Pulmonary artery endothelial cell (primary cell): ENCODE measurements at places on chromosomes 16 and 17.
A peak's percentile ranks its signal among the peaks of the same experiment; 100 is the strongest.

GRCh38 chr16:86584726-86585721 is 6.7 kb downstream of the FOXL1 start:
- DNase-seq, result no peak

DNA sequence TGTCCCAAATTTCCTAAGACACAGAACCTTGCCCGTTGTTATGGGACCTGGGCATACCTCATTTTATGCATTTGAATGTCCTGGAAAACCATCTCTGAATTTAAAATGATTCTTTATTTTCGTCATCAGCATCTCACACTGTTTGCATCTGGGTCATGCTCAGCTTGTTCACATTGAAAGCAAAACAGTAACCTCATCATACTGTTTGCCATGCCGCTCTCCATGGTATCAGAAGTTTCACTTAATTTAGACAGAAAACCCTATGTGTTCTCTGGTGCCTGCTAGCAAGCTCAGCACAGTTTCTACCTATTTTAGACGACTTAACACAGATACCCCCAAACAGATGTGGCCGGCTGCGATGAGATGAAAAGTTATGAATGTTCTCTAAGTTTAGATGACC is 292.1 kb downstream of the SNX29 start:
- DNase-seq, result no peak

- no peak for DNase-seq
Observed at GRCh38 chr16:84055366-84055765, 12.8 kb upstream of the SLC38A8 start.

DNA sequence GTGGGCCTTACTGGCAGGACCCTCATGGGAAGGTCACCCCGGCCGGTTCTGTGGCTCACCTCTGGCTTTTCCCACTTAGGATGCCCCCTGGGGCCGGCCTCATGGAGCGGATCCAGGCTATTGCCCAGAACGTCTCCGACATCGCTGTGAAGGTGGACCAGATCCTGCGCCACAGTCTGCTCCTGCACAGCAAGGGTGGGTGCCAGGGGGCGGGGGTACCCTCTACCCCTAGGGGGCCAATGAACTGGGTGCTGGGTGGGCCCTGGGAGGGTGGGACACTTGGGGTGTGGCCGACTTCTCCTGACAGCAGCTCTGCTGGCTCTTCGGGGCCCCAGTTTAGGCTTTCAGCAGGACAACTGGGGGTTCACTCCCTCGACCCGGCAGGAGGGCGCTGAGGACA is 34.3 kb downstream of the MGAT5B start:
- DNase-seq, result no peak

DNA sequence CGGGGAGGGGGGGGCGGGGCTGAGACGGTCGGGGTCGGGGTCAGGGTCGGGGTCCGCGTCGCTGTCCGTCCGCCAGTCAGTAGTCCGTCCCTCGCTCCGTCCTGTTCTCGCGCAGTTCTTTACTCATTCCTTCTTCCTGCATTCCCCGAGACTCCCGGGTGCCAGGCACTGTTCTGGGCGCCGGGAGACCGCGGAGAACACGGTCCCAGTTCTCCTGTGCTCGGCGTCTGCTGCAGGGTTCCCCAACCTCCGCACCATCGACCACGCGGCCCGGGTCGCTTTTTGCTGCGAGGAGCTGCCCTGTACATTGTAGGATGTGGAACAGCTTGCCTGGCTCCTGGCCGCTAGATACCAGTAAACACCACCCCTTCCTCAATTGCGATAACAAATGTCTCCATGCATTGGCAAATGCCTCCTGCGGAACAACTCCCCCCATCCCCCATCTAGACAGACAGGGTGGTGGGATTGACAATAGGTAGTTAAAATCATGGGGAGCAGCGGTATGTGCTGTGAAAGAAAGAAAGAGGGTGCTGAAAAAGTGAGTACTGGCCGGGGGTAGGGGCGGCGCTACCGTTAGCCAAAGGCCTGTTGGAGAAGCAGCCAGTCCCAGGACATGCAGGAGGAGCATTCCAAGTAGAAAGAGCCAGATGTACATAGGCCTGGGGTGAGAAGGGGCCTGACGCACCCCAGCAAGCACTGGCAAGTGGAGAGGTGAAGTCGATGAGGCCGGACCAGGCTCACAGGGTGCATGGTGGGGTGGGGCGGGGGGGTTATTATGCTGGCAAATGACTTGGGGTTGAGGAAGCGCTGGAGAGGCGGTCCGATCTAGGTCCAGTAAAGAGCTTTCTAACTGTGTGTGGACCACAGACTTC is 631 bp downstream of the TRAF7 start:
- DNase-seq, result no peak

GRCh38 chr17:4154201-4154600 is 11.2 kb downstream of the CYB5D2 start:
- DNase-seq, result no peak

GRCh38 chr16:3216263-3216640 is 18.7 kb downstream of the ZNF200 start:
- DNase-seq, result no peak

DNA sequence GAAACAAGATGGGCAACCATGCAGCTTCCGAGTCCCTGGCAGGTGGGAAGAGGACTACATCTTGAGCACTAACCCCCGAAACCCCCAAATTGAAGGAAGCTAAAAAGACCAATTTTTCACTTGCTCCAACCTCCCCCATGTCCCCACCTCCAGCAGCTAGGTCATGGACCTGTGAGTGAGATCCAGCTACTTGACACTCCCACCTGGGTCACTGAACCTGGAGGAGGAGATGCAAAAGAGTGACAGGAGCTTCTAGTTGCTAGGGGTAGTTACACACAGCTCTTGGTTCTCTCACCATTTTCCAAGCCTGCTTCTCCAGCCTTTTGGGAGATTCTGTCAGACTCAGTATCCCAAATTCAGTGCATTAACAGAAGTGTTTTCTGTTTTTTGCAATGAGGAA is 11.2 kb downstream of the PDZD9 start:
- no peak for DNase-seq

DNA sequence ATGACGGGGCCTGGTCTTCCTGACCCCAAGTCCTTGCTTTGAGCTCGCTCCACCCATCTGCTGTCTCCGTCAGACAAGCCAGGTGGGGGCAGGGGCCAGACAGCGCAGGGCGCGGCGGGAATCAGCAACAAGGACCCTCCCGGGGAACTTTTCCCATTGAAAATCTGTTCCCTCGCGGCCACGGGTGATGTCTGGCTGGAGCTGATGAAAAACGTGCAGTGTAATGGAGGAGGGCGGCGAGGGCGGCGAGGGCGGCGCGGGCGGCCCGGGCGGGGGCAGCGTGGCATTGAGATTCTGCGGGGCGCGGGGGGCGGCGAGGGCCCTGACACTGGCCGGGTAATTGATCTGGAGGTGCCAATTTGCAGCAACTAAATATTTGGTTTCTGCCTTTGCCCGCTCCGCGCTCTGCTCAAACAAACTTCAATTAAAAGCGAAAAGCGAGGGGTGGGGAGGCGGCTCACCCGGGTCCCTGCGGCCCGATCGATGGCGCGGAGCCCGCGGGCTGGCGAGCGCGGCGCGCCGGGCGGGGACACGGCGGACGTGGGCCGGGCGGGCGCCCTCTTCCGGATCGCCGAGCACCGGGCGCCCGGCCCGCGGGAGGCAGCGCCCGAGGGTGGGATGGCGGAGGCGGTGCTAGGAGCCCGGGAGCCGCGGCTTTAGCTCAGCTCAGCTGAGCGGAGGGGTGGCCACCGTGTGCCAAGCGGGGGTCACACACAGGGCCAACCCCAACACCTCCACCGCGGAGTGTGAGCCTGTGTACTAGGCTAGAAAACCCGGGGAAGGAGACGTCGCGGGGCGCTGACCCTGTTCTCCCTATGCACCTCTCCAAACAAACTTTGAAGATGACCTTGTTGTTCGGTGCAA is 32.4 kb downstream of the DCAKD start:
- DNase-seq, result no peak

DNA sequence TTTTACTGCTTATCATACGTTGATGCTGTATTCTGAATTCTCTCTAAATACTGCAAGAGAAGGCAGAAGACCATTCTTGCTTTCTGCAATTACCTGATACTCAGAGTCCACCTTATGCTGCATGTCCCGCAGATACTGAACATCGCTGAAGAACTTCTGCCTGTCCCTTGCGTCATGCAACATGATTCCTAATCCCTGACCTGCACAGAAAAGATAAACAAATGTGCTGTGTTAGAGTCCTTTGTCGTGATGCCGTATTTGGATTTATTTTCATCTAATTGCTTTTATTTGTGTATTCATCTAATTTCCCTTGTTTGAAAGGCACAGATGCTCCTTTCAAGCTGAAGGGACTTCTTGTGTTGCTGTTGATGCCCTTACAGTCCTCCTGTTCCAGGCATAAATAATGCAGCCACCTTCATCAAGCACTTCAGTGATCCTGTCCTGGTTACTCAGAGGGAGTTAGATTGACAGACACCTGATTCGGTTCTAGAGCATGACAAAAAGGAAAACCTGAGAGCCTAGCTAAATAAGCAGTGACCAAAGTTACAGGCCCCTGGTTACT is 6.5 kb downstream of the MARCHF10 start:
- DNase-seq, result no peak

DNA sequence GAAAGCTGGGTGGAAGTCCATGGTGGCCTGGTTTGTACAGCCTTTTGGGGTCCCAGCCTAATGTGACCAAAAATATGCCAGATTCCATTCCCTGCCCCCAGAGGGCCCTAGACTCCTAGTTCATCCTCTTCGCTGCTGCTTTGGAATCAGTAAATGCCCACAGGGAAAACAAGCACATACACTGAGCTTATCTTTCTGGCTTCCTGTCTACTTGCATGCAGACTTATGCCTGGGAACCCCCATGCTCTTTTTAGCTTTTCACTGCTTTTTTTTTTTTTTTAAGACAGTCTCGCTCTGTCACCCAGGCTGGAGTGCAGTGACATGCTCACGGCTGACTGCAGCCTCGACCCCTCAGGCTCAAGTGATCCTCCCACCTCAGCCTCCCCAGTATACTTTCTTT is 6.2 kb upstream of the CD300LG start:
- DNase-seq, result peak; percentile 32

- DNase-seq, result no peak
Observed at GRCh38 chr16:70304892-70305448, 6.0 kb downstream of the DDX19B start.

DNA sequence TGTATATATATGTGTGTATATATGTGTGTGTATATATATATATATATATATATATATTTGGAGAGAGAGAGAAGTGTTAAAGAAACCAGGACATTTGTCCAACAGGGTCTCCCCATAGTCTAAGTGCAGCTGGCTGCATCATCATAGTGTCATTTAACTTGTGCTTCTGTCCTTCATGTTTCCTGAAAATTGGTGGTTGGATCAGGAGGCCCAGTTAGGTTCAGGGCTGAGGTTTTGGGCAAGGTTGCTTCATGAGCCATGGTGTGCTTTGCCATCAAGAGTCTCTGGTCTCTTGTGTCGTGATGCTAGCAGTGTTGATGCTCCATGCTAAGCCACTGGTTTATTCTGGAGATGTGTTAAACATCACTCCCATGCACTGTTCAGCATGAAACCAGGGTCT is 85.3 kb downstream of the C16orf95 start:
- DNase-seq, result no peak

DNA sequence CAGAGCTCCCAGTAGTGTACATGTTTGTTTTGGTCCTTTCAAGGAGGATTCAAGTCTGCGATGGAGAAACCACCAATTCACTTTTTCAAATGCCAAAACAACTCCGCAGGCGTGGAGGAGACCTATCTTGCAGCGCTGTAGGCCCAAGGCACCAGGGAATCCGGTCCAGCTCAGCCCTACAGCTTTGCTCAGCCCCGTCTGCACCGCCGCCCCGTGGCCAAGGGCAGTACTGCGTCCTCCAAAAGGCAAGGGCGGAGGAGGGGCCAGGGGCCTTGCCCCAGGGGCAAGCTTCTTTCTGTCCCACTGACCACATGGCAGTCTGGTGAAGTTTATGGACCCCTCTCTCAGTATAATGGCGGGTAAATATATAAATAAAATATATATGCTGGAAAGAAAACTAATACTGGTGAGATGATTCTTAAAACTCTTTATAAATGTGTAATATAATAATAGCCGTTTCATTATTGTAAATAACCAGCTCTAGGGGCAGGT is 709 bp upstream of the CD300LG start:
- DNase-seq, result peak; percentile 30

- no peak for DNase-seq
Observed at GRCh38 chr17:78142119-78142861, 3.9 kb upstream of the C17orf99 start.

DNA sequence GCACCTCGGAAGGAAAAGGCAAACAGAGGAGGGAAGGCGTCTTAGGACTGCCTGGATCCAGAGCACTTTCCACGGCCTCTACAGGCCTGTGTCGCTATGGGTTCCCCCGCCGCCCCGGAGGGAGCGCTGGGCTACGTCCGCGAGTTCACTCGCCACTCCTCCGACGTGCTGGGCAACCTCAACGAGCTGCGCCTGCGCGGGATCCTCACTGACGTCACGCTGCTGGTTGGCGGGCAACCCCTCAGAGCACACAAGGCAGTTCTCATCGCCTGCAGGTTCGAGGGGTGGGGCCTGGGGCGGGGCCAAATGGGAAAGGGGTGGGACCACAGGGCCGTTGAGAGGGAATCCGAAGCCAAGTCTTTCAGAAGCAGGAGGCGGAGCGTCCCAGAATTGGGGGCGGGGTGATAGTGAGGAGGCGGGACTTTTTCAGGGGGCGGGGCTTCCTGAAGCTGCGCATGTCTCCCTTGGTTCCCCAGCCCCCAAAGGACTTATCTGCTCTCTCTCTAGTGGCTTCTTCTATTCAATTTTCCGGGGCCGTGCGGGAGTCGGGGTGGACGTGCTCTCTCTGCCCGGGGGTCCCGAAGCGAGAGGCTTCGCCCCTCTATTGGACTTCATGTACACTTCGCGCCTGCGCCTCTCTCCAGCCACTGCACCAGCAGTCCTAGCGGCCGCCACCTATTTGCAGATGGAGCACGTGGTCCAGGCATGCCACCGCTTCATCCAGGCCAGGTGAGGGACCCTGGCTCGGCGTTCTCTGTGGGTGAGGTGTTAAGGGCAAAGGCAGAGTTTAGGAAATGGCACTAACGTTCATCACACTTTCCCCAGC is 939 bp downstream of the BCL6B start:
- peak; percentile 92 for DNase-seq

DNA sequence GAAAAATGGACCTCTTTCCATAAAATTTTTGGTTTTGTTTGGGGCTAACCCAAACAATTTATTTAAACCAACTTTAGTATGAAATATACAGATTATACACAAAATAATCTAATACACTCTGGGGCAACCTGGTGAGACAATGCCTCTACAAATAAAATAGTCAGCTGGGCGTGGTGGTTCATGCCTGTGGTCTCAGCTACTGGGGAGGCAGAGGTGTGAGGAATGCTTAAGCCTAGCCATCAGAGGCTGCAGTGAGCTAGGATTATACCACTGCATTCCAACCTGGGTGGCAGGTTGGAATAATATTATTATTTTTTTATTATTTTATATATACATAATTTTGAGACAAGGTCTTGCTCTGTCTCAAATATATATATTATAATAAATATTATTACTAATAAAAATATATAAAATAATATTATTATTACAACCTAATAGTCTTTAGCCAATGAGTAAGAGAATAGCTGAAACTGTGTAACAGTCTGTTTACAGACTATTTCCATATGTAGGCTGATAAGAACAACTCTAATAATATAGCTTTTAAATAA is 50.5 kb downstream of the GLG1 start:
- DNase-seq, result no peak
